Ammon's horn (tissue), 1 donor: ENCODE measurements at places on chromosomes 4 and X.

- DNase-seq: no peak
Measured at GRCh38 chrX:55142206-55142918, 53.5 kb downstream of the PAGE2 start.

- DNase-seq: peak; percentile 51
Measured at GRCh38 chr4:52477191-52477780, 181.8 kb downstream of the USP46 start.

- no peak for DNase-seq
Measured at GRCh38 chrX:48509619-48510018, 827 bp downstream of the PORCN start.

GRCh38 chr4:53596901-53597300 lies 5.6 kb upstream of the LNX1 start:
- DNase-seq: no peak

DNA sequence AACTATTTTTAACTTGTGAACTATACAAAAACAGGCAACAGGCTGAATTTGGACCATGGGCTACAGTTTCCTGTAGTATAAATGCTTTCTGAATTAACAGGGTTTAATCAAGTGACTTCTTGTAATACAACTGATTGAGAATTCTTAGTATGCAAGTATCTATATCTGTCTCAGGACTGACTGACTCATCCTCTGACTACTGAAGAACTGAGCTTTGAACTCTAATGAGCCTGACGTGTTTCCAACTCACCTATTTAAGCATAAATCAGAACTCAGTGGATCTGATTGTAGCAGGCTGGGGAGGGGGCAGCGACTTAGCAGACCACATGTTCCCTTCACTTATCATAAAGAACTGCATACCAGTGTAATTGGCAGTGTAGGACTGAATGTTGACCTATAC lies 7.8 kb downstream of the SPATA4 start:
- no peak for DNase-seq

DNA sequence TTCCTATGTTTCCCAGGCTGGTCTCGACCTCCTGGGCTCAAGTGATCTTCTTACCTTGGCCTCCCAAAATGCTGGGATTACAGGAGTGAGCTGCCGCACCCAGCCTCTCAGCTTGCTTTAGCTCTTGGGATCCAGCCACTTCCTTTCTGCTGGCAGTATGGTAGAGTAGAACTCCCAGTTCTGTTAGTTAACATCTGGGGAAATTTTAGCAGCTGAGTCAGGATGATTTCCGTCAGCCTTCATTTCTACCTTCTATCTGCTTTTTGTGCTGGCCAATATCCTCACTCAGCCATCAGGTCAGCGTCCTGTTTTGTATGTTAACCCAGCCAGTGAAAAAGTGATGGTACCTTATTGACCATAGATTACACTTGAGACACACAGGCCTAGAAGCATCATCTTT lies 59.3 kb upstream of the GPC4 start:
- DNase-seq: no peak

DNA sequence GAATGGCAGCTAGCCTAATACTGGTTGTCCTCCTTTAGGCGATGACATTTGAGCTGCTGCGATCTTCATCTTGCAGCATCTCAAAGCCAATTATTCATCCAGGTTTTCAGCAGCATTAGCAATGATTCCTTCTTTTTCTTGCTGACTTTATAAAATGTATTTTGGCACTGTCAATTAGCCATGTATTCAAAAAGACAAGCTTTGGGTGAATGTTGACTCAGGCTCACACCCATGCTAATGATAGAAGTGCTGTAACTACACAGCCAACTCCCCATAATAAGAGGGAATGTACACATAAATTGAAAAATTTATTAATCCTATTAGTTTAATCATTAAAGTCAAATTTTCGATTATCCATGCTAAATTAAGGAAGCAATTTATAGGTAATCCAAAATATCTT lies 24.3 kb upstream of the NPNT start:
- no peak for DNase-seq

DNA sequence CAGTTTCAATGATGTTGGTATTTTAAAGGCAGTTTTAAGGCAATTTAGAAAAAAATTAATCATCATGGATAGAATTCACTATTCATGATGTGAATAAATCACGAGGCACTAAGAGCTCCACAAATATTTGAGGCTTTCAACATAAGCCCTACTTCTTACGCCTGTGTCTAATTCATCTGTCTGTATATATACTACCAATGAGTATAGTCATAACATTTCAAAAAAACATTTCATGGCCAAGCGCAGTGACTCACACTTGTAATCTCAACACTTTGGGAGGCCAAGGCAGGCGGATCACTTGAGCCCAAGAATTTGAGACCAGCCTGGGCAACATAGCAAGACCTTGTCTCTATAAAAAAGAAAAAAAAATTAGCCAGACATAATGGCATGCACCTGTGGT lies 56.5 kb downstream of the FBXL5 start:
- DNase-seq: no peak

DNA sequence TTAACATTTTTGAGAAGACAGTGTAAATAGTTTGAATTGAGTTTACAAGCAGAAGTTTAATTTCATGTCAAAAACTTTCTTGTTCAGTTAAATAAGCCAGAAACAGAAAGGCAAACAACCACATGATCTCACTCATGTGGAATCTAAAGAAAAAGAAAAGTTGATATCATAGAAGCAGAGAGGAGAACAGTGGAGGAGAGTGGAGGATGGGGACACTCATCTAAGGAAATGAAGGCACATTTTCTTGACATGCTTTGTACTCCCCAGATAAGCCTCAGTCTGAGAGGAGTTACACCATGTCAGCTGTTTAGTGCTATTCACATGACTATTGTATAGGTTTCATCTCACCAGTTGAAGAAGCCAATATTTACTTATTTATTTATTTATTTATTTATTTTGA lies 13.5 kb downstream of the SNCA start:
- no peak for DNase-seq

GRCh38 chrX:53262918-53263394 lies 18.4 kb downstream of the IQSEC2 start:
- no peak for DNase-seq

DNA sequence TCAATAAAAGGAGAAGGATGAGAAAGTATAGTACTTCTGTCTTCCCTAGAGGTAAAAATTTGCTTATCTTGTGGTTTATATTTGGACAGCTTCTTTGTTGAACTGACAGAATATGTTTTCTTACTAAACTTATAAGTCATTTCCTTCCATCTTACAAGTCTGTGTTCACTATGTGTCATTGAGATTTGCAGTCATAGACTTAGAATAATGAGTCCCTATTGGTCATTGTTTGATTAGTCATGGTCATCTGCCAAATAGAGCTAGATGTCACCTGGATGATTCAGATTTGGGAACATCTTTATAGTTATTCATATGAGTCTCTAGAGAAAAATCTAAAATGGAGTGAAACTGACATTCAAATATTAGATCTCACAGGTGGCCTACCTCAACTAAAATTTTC lies 51.5 kb downstream of the SPATA18 start:
- no peak for DNase-seq

- no peak for DNase-seq
Measured at GRCh38 chrX:3195845-3196244, 150.6 kb downstream of the MXRA5 start.

DNA sequence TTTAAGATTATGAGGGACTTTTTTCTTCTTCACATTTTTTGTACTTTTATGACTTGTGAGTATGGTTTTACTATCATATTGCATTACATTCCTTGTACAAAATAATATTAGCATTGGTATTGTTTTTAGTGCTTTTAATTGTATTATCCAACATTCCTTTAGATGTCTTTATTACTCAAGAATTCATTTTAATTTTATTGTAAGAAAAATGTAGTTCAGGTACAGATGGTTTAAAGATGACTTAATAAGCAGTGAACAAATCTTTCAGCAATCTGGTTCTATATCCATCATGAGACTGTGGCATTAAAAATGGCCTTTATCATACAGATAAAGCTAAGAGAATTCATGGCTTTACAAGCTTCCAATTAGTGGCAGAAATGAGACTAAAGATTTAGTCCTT lies 191.6 kb downstream of the ANTXR2 start:
- DNase-seq: no peak

GRCh38 chr4:187608001-187608421 lies 387.6 kb upstream of the ZFP42 start:
- no peak for DNase-seq

- no peak for DNase-seq
Measured at GRCh38 chr4:183153190-183153916, 54.3 kb downstream of the WWC2 start.

GRCh38 chr4:149466446-149466845 lies 349.2 kb downstream of the IQCM start:
- DNase-seq: no peak

- DNase-seq: no peak
Measured at GRCh38 chrX:97705936-97706335, 822.2 kb downstream of the RPA4 start.

DNA sequence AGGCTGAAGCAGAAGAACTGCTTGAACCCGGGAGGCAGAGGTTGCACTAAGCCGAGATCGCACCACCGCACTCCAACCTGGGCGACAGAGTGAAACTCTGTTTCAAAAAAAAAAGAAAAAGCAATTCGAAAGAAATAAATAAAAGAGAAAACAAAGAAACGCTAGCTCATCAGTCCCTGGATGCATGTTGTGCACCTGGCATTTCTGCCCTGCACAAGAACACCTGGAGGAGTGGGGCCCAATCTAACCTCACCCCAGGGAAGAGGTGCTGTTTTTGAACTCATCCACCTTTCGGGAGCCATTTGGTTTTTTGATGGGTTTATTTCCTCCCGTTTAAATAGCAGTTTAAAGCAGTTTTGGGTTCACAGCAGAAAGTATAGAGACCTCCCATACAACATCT lies 5.7 kb upstream of the MRFAP1 start:
- no peak for DNase-seq

DNA sequence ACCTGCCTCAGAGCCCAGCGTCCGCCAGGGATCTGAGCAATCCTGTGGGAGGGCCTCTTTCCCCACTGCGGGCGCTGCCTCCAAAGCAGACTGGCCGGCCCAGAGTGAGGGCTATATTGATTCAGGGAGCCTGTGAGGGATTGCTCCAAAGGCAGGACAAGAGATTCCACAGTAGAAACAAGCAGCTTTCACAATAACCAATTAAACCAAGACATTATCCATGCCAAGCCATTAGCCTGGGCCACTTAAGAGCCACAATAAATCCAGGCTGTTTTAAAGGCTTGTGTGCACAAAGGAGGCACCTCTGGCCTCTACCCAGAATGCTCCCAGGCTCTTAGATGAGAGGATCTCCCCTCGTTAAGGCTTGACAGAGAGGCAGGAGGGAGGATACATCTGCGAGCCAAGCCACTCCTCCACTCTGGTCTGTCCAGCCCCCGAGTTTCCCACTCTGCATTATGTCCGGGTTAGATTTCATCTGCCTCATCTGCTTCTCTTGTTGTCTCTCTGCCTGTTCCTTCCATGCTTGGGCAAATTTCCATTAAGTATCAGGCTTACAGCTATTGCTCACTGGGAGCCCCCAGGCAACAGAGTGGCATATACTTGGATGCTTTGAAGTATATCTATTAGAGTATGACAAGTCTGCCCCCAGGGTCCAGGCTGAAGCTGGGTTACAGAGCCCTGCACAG lies 357.9 kb downstream of the UNC5C start:
- DNase-seq: peak; percentile 68

DNA sequence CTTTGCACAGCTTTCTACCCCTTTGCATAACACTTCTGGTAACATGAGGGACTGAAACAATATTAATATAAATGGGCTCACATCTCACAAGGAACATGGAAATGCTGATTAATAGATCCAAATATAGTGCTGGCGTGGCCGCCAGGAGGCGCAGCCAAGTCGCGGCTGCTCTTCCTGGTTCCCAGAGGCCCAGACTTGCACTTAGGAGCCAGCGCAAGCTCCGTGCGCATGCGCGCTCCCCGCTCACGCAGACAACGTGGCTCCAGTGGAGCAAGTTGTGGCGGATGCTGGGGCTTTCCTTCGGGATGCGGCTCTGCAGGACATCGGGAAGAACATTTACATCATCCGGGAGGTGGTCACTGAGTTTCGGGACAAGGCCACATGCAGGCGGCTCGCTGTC lies 318.3 kb upstream of the SLC7A11 start:
- no peak for DNase-seq

DNA sequence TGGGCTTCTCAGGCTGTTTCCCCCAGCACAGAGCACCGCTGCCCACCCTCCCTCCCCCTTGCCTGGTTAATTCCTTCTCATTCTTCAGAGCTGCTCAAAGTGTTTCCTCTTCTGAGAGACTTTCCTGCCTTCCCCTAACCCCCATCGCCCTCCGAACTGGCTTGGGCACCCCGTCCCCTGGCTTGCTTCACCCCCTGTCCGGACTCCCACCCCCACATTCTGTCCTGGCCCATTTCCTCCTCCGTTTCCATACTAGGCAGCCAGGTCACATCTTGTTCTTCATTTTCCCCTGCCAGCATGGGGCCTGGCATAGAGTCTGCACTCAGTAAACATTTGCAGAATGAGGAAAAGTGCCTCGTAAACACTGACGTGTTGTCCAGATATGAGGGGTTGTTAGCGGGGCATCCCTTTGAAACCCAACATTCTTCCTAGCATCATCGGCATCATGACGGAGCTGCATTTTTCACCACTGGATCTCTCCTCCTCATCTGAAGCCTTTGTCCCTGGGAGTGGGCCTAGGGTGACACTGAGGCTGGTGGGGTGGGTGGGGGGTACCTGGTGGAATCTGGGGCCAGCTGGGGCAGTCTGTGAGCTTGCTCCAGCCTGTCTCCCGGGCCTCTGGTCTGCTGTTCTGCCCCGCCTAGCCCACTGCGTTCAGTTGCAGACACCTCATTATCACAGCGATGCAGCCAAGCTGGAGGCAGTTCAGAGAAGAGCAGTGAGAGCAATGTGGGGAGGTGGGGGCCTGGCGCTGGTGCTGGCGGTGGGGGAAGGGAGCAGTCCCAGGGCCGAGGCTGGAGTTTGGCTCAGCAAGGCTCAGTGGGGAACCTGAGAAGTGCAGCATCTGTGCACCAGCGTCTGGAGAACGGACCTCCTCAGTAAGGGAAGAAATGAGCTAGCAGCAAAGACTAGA lies 149.4 kb upstream of the PJA1 start:
- no peak for DNase-seq

GRCh38 chr4:151166636-151167035 lies 67.2 kb downstream of the RPS3A start:
- DNase-seq: no peak

DNA sequence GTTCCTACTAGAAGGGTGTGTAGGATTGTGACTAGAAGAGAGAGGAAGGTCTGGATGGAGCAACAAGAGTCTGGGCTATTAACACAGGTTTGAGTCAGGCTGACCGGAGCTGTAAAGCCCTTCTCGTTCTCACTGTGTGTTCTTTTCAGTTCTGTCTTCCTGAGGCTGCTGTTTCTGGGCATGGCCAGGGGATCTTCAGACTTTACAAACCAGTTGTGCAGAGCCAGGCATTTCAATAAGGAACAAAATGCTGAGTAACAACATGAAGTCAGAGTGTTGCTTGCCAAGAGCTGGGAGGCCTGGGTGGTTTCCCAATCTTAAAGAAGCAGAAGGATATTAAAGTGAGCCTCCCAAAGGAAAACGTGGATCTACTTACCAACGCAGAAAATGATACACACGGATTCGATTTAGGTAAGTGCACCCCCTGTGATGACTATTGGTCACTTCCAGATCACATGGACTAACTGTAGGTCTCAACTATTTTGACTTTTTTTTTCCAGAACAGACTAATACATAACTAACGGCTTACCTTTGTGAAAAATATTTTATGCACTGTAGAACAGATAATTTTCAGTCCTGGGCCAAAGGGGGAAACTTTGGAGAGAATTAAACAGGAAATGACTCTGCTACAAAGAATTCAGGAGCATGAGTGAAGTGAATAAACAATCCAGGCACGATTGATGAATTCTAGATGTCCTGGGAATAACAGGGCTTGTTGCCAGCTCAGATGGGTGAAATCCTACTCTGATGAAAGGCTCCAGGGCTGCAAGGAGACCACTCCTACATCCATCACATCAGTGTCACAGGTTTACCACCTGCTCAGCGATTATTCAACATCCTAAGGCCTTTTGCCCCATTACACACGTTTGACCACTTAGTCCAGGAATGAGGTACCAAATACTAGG lies 94.5 kb downstream of the ANXA3 start:
- DNase-seq: peak; percentile 84
